ENCODE measurements at places on chromosomes 4 and X.

DNA sequence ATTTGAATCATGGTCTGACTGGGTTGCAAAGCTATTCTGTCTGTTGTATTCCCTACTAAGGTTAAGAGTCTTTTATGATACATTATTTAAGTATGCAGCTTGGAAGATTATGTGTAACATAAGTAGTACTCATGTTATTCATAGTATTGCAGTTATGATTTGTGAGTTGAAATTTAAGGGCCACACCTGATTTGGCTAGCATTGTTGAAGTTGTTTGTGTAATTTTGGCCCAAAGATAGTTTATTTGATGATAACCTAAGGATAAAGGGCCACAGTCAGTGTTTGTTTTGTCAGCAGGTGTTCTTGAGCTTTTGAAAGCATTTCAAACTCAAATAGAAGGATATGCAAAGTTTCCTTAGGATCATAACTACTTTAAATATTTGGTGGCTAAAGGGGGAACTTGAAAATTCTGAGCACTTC is 38.9 kb downstream of the NUDT9 start:
- DNase-seq = no peak

DNA sequence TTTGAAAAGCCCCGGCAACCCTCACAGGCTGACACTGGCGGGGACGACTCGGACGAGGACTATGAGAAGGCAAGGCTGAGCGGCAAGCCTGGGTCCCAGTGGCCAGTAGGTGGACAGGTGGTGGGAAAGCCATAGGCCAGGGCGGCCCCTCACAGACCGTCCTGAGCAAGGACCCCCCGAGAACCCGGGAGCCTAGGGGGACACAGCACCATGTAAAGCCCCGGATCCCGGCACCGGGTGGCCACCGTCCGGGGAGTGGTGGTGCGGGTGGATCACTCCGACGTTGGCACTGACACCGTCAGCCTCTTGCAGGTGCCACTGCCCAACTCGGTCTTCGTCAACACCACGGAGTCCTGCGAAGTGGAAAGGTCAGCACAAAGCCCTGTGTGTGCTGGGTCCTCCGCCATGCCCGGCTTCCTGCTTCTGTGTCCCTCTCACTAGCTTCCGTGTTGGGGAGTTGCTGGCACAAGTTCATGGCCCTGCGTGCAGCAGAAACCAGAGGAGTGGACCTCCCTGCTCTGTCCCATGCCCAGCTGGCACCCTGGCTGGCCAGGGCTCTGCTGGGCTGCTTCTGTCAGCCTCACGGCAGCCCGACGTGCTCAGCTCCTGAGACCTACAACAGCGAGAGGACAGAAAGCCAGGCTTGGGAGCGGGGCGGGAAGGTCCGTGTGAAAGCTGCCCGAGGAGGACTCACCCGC is 11.9 kb upstream of the ADD1 start:
- DNase-seq = no peak

DNA sequence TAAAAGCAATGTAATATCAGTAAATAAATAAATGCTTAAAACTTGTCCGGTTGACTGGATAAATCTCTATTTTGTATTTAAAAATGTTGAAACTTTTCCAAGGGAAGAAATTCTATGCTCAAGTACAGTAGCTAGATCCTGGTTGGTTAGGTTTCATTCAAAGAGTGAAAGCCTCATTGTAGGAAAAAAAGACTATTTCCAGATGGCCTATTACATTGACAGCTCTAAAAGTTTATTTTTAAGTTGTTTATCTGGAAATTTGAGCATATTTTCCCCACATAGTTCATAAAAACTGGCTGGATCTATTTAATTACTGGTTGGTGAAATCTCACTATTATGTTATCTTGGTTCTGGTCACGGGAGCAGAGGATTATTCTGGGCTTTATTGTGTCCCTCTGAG is 38.0 kb downstream of the FRAS1 start:
- DNase-seq = no peak

- DNase-seq = no peak
Measured at GRCh38 chr4:82957045-82957444, 53.6 kb downstream of the LIN54 start.

DNA sequence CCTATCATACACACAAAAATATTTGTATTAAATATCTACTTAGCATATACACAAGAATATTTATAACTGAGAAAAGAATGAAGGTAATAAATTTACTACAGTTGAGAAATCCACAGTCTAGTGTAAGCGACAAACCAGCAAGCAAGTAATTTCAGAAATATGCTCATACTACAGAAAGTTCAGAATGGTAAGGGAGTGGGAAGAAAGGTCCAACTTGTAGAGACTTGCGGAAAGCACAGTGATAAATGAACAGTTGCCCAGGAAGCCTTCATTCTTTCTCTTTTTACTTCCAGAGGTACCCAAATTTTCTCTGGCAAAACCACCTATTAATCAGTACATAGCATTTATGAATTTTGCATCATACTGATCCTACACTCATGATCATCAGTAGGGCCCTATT is 438.1 kb upstream of the PCDH10 start:
- no peak for DNase-seq

DNA sequence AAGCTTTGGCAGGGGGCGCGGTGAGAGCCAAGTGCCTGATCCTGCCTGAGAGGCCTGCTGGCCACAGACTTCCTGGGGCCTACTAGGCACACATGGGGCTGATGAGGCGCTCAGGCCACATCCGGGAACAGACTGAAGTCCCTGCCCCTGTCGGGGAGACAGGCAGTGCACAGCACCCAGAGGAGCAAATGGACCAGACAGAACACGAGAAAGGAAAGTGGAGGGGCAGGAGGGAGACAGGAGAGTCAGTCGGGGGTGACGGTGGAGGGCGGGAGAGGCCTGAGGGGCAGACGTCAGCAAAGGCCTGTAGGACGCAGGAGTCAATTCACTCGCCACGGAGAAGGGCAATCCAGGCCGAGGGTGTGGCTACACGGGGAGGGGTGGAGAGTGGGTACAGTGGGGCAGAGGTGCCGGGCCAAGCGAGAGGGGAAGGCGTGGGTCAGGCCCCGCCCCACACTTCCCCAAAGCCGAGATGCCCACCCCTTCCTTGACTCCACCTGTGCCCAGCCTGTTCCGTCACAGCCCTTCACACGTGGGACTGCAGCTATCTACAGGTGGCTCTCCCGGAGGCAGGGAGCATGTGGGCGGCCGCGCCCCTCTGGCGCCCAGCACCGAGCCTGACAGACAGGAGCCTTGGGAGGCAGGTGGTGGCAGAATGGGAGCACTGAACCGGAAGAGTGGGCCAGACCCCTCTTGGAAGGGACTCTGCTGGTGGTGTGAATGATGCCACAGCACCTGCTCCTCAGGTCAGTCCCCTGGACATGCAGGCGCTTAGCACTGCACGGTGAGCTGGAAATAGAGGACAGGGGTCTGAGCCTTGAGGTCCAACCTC is 20.5 kb downstream of the NOP14 start:
- DNase-seq = no peak

GRCh38 chrX:120308558-120308957 is 2.7 kb downstream of the TMEM255A start:
- DNase-seq = no peak

DNA sequence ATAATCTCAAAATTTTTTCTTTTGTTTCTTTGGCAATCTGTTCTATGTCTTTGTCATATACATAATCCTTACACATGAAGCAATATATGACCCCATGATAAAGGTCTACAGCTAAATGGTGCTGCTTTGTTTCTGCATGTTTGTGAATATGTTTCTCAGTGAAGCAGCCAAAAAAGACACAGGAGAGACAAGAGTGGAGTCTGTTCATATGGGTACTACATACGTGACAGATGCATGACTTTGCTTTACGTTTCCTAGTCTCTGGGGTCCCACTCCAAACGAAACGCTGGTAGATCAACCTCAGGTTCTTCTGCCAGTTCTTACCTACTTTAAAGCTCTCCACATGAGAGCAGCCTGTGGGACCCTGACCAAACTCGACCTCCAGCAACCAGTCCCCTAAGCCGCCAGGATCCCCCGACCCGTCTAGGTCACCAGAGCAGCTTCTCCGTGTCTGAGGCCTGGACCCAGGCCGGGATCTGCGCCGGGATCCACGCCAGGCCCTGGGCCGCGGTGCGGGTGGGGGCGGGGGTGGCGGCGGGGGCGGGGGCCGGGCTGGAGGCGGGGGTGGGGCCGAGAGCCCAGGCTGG is 1.5 kb downstream of the USP51 start:
- DNase-seq = no peak

DNA sequence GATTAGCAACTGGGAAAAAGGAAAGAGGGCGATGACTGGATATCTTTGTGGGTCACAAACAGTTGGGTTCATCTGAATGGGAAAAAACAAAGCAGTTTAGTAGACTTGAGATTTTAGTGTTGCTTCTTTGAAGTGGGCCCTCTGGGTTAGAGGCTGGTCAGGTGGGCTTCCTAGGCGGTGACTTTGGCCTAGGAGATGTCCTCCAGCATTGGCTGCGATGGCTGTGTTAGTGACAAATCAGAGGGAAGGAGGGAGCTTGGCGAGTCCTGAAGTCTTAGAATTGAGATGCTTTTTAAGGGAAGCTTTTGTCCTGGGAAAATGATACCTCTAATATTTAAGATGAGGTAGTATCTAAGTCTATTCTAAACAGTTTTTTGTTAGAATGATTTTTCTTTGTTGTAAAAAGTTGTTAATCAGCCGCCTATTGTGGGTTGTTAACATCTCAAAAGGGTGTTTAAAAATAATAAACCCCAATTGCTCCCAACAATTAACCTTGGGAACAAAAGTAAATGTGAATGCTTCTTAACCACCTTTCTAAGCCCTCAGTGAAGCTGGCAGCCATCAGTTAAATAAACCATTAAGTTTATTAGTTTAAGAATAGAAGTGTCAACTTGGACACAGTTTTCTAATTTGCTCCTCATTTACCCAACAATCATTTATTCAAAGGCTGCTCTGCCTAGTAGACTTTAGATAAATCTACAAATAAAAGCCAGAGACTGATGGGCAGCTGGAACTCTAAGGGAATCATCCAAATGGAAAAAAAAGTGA is 31.7 kb downstream of the DLG3 start:
- no peak for DNase-seq

DNA sequence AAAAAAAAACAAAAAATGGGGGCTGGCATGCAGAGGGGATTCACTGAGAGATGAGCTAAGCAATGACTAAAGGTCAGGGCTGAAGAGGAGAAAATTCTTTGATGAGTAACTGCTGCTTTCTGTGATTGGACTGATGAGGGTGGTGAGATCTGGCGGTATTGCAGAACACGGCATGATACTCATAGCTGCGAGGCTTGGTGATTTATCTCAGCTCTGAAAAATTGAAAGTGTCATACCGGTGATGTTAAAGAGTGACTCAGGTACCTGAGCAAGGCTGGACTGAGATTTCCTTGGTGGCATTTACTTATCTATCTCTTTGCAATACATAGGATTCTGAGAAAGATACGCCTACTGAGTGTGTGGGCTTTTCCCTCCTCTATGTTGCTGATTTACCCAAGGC is 204.1 kb upstream of the DDX53 start:
- DNase-seq = no peak

DNA sequence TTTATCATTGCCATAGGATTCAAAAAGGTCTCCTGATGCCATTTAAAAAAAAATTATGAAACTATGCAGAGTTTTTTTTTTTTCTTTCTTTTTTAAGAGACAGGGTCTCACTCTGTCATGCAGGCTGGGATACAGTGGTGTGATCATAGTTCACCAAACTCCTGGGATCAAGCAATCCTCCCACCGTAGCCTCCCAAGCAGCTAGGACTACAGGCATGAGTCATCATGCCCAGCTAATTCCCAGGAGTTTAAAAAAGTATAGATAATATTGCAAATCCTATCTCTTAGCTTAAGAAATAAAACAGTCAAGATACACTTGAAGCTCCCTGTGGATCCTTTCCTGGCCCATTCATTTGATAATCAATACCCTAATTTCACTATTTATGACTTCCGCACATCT is 58.6 kb upstream of the PRSS48 start:
- no peak for DNase-seq

GRCh38 chr4:20572976-20573375 is 127.3 kb upstream of the PACRGL start:
- DNase-seq = no peak

- DNase-seq = no peak
Measured at GRCh38 chrX:48935301-48935670, 16.5 kb upstream of the PIM2 start.

DNA sequence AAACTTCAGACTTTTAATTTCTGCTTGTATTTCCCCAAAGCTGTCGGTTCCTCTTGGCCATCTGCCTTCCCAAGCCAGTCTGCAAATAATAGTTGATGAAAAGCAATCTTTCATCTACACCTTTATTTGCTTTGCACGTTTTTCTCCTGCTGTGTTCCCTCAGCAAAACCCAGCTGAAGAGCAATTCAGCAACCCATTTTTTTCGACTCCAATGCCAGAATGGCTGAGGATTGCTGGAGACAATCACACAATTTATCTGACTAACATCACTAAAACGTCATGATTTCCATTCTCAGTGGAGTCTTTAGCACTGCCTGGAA is 94.3 kb downstream of the GPRIN3 start:
- DNase-seq = no peak

DNA sequence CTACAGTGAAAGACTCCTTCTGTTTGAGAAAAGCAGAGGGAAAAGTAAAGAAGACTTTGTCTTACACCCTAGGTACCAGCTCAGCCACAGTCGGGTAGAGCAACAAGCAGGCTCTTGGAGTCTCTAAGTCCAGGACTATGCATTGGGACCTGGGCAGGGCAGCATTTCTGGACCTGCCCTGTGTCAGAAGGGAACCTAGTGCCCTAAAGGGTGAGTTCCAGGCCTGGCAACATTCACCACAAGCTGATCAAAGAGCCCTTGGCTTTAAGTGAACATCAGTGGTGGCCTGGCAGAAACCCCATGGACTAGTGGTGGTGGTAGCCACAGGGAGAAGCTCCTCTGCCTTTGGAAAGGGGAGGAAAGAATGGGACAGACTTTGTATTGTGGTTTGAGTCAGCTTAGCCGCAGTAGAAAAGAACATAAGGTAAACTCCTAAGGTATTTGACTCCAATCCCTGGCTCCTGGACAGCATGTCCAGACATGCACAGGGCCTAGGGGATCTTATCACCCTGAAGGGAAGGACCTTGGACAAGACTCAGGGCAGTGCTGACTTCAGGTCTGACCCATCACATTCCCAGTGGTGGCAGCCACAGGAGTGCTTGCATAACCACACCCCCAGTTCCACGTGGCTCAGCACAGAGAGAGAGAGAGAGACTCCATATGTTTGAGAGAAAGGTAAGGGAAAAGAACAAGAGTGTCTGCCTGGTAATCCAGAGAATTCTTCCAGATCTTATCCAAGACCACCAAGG is 32.6 kb downstream of the CCDC158 start:
- DNase-seq = no peak

GRCh38 chrX:110120025-110120424 is 117.1 kb downstream of the TMEM164 start:
- no peak for DNase-seq

DNA sequence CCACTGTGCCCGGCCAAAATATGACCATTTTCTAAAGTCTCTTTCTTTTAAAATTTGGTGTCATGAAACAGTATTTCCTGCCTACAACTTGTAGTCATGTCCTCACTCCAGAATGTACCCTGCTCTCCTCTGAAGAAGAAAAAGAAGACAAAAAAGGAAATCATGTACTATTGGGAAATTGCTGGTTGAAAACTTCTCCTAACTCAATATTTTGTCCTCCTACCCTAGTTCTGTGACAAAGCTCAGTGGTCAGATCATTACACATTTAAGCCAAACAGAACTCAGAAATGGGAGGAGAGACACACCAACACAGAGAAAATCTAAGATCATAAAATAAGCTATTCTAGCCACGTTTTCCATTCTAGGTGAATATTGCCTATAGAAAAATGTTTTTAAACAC is 127.7 kb downstream of the IRF2 start:
- DNase-seq = no peak

GRCh38 chr4:118313098-118313497 is 39.7 kb downstream of the PRSS12 start:
- no peak for DNase-seq
